H9 (cell line): ENCODE measurements at places on chromosomes 13 and 19.

DNA sequence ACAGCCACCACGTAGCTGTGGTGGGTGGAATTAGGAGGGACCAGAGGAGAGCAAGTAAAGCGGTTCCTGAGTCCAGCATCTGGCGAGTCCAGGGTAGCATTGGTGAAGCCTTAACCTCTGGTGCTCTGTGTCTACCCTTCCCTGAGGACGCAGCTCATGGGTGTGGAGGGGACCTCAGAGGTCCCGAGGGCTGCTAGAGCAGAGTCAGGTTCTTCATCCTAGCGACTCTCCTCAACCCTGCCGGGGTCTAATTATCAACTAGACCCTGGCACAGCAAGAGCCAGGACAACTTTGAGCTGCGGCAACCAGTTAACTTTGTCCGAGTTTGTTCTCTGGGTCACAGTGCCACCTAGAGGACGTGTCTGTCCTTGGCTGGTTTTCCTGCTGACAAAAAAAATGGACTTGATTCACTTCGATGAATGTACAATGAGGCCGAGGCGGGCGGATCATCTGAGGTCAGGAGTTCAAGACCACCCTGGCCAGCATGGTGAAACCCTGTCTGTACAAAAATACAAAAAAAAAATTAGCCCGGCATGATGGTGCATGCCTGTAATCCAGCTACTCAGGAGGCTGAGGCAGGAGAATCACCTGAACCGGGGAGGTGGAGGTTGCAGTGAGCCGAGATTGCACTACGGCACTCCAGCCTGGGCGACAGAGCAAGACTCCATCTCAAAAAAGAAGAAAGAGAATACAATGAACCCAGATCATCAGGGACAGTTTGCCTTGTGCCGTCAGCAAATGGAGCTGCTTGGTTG lies 25.0 kb downstream of the TSSK6 start:
- peak; percentile 82 for DNase-seq

DNA sequence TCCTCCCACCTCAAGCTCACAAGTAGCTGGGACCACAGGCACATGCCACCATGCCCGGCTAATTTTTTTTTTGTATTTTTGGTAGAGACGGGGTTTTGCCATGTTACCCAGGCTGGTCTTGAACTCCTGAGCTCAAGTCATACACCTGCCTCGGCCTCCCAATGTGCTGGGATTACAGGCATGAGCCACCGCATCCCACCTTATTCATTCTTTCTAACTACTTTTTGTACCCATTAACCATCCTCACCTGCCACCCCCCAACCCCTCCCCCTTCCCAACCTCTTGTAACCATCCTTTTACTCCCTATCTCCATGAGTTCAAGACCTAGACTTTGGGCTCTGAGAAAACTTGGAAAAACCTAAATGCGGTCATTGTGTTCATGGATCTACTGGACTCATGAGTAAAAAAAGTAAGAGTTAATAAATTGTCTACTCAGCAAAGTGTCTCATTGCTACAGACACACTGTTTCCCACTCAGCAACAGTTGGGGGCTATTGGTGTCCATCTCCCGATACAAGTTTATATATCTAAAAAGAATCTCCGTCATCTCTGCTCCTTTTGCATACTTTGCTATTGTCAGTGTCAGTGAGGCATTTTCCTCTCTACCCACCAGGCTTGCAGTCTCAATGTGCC lies 44.1 kb upstream of the MEDAG start:
- no peak for DNase-seq

GRCh38 chr19:19049406-19049805 lies 14.4 kb upstream of the SLC25A42 start:
- no peak for DNase-seq

DNA sequence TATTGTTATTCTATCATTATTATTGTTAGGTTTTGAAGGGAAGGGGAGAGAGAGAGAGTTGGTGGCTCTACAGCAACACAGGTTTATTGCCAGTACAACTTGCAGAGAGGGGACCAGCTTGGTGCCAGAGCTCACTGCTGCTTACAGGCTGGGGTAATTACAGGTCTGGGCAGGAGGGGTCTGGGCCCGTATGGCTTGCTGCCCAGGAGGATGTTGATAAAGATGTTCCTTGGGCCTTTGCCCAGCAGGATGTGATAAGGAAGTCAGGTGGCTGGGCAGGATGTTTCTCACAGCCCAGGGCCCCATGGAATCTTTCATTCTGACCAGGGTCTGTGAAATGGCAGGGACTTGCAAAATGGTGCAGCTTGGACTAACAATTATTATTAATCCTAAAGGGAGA lies 64.2 kb upstream of the ZNF599 start:
- no peak for DNase-seq

DNA sequence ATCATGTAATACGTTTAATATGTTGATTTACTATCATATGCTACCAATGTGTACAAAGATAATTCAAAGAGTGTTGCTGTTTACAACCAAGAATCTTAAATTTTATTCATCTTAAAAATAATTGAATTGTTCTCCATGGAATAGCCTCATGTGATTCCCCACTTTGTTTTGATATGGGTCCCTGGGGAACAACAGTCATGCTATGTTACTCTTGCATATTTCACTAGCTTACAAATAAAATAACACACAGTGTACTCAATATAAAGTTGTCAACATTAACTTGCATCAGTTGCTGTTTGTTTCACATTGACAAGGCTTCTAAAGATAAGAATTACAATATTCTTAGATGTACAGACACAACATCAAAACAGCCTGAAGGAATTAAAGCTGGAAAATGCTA lies 2.3 kb downstream of the ENOX1 start:
- no peak for DNase-seq

DNA sequence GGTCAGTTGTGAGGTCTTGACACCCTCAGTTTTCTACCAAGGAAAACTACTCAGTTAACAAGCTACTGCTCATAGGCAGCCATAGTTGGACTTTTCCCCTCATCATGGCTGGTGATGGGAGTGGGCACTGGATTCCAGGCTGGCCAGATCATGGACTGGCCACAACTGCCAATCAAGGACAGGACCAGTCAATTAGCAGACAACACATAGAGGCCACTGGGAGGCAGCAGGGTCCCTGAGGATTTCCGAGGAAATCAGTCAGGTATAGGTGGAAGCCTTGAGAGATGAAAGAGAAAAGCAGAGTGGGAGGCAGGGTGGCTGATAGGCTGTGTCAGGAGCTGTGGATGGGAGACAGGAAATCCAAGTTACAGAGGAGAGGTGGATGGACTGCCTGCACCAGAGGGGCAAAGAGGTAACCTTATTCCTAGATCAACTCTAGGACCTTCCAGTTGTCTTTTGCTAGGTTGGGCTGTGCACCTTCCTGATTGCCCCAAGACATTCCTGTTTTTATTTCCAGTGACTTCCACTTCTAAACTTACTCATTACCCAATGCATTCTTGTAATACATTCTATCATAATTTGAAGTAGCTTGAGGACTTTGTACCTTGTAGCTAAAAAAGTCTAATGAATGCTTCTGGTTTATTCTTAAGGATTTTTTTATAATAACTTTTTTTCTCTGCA lies 361.8 kb downstream of the KCNRG start:
- DNase-seq, result peak; percentile 77

DNA sequence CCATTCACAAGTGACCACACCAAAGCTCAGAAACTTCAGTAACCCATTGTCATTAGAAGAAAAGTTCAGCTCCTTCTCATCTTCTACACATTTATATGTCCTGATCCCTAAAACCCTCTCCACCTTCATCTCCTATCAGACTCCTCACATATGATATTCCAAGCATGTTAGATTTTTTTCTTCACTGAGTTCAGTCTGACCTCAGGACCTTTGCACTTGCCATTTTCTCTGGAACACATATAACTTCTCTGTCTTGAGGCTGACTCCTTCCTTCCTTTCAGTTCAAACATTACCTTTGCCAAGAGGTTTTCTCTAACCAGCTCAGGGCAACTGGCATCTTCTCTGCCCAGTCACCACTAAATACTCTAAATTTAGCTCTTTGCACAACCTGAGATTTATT lies 54.1 kb downstream of the C13orf42 start:
- no peak for DNase-seq

GRCh38 chr19:35518313-35518712 lies 4.9 kb upstream of the DMKN start:
- no peak for DNase-seq
